Left ventricle myocardium superior (tissue), 1 donor: ENCODE measurements at places on chromosomes 1 and 21.

GRCh38 chr1:91894036-91894761, 8.2 kb upstream of the TGFBR3 start:
- DNase-seq, result no peak

DNA sequence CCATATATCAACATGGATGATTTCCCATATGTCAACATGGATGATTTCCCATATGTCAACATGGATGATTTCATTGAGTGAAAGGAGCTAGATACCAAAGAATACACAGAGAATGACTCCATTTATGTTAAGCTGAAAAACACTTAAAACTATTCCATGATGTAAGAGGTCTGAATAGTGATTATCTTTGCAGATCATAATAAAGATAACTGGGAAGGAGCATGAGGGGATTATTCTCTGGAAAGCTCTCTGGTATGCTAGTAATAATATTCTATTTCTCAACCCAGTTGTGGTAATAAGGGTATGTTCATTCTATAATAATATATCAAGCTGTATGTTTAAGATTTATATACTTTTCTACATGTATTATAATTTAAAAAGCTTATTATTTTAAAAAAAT, 14.1 kb downstream of the SYNJ1 start:
- no peak for DNase-seq

DNA sequence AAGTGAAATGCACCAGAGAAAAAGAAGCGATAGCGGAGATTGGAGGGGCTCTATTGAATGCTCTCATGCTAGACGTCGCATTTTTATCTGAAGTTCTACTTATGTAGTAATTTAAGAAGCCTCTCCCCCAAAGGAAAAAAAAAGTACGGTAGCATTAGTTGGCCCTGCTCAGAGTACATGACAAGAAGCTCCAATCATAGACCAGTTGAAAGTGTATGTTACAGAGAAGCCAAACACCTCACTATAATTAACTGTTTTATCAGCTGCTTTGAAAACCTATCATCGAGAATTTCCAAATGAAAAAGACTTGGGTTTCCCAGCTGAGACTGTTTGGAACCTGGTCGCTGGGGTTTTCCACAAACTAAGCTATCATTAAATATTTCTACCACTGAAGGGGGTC, 19.6 kb upstream of the OVAAL start:
- no peak for DNase-seq

- no peak for DNase-seq
Observed at GRCh38 chr1:18411321-18411720, 69.4 kb upstream of the KLHDC7A start.

- no peak for DNase-seq
Observed at GRCh38 chr21:39083377-39084008, 99.8 kb downstream of the PSMG1 start.

DNA sequence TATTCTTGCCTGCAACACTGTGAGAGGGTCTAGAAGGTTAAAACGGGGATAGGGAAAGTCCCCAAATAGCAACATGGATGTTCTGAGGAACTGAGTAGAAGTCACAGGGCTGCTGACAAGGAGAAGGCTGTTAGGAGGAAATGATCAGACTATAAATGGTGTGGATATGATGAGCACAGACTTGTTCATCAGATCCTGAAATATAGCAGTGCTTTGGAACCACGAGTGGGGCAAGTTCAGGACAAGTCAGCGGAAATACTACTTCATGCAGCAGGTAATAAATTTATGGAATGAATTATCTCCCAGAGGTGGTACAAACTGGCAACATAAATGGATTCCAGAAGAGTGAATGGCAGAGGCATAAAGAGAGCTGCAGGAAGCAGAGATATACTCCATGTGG, 3.2 kb upstream of the KIAA0040 start:
- DNase-seq, result no peak

DNA sequence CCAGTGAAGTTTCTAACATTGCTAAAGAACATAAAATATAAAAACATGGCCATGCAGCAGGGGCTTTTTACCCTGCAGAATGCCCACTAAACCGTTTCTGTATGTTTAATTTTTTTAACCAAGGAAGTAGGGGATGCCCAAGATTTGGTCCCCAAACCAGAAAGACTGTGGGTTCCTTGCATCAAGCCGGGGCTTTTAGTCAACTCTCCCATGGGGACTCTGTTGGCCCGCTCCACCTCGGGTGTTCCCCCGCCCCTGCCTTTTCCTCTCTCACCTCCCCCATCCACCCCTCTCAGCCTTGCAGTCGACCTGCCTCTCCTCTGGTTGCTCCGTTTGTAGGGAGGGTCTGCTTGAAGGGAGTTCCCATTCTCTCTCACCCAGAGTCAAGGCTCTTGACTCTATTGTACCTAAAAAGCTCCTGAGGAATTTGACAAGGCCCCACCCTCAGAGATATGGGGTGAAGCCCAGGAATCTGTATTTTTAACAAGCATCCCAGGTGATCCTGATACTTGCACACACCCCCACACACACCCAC, 117.5 kb downstream of the TOMM20 start:
- DNase-seq, result no peak

GRCh38 chr1:10113501-10113900, 80.7 kb downstream of the UBE4B start:
- no peak for DNase-seq

DNA sequence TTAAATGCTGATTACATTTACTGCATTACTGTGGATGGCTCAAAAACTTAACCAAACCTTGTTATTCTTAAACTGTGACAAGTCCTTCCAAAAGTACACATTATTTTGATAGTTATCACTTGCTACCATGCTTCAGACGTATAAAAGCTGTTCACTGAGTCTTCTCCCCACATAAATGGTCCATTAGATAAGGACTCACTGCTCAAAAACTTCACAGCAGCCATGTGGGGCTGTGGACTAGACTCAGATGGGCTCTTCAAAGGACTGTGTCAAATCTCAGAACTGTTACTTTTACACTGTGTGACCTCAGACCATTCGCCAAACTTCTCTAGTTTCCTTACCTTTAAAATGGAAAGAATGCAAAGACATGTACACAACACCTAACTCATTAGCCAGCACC, 11.6 kb downstream of the SCAF4 start:
- no peak for DNase-seq

DNA sequence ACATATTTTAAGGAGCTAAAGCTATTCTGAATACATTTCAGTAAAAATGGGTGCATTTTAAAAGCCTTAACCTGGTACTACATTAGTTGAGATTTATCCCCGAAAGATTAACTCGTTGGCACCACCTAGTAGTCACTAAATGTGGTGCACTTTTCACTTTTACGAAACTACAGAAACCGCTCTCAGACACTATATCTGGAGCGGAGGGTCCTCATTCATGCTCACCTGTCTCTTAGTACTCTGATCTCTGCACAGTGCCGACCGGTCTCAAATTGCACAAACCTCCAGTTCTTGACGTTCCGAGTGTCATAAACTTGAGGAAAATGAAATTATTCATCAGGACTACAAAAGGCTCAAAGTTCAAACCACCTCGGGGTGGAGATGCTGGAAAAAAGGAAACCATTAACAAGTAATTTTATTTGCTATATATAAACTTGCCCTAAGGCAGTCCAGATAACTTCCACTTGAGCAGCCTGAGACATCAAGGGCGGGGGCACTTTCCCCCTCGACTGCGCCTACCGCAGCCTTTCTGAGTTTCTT, 722 bp downstream of the LZIC start:
- DNase-seq, result no peak

DNA sequence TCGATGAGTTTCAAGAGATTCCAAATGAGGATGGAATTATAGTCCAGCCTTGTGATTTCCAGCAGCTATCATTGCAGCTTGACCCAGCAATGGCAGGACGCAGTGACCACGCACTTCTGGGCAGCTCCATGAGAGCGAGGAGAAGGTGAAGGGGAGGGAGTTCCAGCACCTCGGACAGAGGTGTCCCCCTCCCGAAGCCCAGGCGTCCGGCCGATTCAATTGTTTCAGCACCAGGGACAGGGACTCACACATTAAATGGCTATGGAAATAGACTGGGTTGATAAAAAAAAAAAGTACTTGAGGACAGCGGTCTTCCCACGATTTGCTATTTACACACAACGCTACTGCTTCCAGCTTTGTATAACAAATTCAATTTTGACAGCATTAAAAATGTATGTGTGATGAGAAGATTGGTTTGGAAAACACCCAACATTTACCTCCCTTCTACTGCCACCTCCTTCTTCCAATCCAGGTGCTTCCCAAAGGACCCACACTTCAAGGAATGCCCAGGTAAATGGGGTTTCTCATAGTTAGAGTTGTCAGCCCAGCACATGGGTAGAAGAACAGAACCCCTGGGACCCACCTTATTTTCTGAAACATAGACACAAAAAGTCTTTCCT, 71.8 kb downstream of the DISP3 start:
- DNase-seq, result peak; percentile 59

- DNase-seq, result no peak
Observed at GRCh38 chr1:19923137-19923952, at the start of gene PLA2G2E. Gene PLA2G2E, minus strand, starts transcription at chr1:19923617. Its CDS starts 58 bp downstream, at chr1:19923559.

- DNase-seq, result peak; percentile 64
Observed at GRCh38 chr1:156816561-156817328, at the start of gene SH2D2A. Gene SH2D2A, minus strand, starts transcription at chr1:156816848. Its CDS starts 140 bp downstream, at chr1:156816708.

- no peak for DNase-seq
Observed at GRCh38 chr1:91057784-91058183, 35.9 kb upstream of the ZNF644 start.

DNA sequence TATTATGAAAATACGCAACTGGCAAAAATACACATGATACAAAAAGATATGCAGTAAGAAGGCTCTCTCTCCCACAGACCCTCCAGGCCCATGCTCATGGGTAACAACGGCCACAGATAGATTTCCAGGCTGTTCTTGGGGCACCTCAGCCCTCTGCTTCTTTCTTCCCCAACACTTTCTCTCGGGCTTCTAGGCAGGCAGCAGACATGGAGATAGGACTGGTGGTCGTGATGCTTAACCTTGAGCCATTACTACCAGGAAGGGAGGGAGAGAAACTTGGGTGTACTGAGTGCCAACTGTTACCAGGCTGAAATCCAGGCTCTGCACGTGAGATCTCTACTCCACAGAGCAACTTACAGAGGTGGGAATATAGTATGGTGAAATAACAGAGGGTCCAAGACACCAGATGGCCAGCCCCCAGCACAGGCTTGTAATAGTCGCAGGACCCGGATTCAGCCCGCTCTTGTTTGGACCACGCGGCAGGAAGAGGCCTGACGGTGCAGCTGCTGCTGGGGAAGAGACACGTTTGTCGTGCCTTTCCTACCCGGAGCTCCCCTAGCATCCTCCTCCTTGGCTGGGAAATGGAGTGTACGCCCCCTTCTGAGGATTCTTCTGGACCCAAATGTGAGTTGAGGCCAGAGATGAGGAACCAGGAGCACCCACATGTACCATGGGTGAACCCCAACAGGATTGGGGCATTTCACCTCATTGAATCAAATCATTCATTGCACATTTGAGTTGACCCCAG, 441.1 kb upstream of the VAMP3 start:
- no peak for DNase-seq

GRCh38 chr1:160623227-160623633, 23.6 kb downstream of the SLAMF1 start:
- DNase-seq, result no peak

GRCh38 chr1:241591317-241591716, 48.9 kb downstream of the CHML start:
- DNase-seq, result no peak

DNA sequence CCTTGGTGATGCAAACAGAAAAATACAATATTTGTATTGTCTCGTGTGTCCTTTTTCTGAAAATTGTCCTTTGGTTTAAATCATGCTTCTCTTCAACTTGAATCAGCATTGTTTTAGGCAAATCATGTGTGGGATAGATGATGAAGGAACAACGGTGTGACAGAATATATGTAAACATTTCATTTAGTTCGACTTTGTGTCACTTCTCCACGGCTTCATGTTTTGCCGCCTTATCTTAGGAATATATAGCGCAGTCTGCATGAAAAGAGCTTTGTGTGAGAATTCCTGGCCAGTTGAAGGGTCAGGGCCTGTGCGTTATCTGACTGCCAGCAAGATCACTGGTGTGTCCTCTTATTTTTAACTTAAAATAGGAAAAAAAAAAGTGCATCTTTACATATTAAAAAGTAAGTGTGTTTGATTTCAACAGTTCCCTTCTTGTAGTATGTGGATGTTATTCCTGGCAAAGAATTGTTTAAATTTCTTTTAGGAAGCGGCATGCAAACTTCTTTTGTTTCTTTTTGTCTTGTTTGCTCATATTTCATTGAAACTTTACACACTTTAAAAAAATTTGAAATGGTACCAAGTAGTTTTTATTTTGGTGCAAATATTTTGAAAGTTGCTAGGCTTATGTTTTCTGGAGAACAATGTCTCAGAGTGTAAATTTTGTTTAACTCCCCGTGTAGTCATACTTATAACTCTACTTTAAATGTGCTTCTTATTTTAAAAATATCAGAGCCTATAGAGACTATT, 465.2 kb downstream of the USP25 start:
- no peak for DNase-seq

DNA sequence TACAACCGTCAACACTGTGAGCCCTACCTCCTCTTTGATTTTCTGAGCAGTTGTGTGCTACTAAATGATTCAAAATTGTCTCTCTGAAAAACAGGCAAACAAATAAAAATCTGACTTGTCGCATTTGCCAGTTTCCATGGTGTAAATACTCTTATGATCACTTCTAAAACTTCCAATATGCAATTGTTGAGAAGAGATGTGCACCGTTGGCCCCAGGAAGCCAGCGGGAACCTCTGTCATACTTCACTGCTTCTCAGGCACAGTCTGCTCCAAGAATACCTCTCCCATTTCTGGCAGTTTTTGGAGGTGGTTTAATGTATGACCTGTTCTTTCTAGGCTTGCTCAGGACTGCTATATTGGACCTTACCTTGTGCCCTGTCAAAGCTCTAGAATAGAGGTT, 196.0 kb upstream of the NCAM2 start:
- DNase-seq, result no peak

- DNase-seq, result no peak
Observed at GRCh38 chr1:2391931-2392509, 379 bp downstream of the RER1 start.

DNA sequence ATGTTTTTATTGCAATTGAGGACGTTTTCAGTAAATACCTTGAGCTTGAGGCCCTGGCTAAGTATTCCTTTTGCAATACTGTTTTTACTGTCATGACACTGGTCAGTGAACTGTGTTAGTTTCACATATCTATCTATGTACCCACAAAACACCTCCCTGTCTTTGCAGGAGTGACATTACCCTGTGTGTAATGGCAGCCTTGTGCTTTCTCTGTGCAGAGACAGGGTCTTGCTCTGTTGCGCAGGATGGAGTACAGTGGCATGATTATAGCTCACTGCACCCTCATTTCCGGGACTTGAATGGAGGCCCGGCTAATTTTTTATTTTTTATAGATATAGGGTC, 8.9 kb downstream of the YBX1 start:
- no peak for DNase-seq

GRCh38 chr1:76666499-76666898, 200.8 kb upstream of the ST6GALNAC5 start:
- DNase-seq, result peak; percentile 30

- DNase-seq, result no peak
Observed at GRCh38 chr1:157201767-157202166, 63.6 kb upstream of the ETV3 start.

DNA sequence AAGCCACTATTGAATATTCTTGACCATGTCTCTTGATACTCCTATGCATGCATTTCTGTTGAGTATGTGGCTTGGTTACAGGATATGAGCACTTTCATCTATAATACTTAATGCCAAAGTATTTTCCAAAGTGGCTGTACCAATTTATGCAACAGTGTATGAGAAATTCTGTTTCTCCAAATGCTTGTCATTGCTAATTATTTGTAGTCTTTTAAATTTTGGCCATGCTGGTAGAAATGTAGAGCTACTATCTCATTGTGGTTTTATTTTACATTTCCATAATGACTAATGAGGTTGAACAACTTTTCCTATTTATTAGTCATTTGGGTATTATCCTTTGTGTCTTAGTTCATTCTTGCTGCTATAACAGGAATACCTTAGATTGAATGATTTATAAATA, 71.4 kb upstream of the TSPAN2 start:
- DNase-seq, result no peak
